Stimulated activated CD8-positive, alpha-beta memory T cell treated with anti-CD3 and anti-CD28 coated beads, Interleukin-15, amount 100 ng/mL, for 24 hours (primary cell): ENCODE measurements at places on chromosomes 2 and 18.

DNA sequence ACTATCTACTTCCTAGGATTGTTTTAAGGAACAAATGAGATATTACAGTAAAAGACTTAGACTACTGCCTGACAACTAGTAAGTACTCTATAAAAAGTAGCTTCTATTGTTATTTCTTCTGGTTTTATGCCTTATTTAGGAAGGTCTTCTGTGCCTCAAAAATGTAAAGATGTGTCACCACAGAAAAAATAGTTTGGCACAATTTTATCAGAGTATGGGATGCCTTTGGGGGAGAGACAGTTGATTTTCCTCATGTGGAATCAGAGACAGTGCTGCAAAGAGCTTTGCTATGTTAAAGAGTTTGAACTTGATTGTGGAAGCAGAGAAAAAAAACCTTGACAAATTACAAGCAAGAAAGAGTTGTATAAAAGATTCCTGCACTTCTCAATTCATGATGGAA lies 98.4 kb downstream of the EHBP1 start:
- no peak for DNase-seq

DNA sequence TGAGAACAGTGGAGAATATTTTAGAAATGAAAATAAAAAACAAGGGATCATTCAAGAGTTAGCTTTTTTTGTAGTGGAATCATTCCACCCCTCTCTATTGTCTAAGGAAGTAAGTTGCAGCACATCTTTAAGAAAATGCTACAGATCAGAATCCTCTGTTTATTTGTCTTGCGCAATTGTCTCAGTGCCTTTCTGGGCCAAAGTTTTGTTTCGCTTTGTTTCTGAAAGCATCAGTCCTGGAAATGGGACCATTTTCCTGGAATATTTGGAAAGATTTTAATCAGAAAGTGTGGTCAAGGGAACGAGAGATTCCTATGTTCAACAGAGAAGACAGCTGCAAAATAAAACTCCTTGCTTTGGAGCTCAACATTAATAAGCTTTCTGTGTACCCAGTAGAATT lies 74.0 kb downstream of the NRXN1 start:
- DNase-seq: no peak

DNA sequence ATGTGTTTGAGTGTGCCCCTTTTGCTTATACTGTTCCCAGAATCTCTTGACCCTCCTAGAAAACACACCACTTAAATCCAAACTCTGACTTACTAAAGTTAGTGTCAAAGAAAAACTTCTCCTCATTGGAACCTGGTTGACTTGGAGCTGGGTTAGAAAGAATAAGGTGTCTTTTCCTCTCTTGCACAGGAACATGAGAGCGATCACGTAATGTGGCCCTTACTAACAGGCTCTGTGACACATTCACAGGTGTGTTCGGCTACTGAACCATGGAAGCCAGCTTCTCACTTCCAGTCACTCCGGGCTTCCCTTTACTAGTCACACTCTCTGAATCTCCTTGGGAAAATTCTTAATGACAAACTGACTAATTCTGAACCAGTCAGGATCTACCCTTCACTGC lies 5.4 kb upstream of the POU3F3 start:
- no peak for DNase-seq

GRCh38 chr18:7237673-7238272 lies 6.9 kb downstream of the LRRC30 start:
- DNase-seq: no peak

GRCh38 chr2:174641168-174641567 lies 43.6 kb upstream of the WIPF1 start:
- DNase-seq: no peak

DNA sequence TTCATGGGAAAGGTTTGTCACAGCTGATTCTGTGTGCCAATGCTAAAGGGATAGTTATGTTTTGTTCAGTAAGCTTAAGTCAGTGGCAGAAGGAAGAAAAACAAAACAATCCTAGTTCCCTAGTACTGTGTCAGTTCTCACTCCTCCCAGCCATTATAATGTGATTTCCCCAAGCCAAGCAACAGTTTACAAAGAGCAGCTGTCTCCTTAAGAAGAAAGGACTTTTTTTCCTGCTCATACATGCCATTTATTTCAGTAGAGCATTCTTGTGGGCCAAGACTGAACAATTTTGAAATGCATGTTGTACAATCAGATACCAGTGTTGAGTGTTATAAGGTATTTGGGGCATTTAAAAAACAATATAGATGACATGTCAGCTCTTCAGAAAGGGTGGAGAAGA lies 52.1 kb downstream of the NEMP2 start:
- no peak for DNase-seq

DNA sequence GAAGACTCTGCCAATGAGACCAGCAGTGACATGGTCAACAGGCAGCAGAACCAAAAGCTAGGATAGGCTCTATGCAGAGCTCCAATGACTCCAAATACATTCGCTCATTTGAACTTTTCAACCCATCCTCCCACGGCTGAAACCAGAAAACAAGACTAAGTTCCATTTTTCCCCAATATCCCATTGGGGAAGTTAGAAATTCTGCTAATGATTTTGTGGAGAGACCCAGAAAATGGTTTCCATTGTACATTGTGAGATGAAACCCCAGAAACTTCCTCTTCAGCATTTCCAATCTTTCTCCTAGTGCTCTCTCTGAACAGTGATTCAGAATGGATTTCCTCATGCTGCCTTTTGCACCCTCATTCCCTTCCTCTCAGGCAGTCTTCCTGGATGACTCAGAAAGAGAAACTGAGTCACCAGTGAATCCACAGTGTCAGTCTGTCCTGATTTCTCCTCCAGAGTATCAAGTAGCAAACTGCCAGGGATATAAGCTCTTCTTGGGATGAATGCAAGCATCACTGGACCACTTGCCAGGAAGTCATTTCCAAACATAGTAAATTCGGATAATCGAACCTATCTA lies 467.7 kb upstream of the ID2 start:
- DNase-seq: no peak

DNA sequence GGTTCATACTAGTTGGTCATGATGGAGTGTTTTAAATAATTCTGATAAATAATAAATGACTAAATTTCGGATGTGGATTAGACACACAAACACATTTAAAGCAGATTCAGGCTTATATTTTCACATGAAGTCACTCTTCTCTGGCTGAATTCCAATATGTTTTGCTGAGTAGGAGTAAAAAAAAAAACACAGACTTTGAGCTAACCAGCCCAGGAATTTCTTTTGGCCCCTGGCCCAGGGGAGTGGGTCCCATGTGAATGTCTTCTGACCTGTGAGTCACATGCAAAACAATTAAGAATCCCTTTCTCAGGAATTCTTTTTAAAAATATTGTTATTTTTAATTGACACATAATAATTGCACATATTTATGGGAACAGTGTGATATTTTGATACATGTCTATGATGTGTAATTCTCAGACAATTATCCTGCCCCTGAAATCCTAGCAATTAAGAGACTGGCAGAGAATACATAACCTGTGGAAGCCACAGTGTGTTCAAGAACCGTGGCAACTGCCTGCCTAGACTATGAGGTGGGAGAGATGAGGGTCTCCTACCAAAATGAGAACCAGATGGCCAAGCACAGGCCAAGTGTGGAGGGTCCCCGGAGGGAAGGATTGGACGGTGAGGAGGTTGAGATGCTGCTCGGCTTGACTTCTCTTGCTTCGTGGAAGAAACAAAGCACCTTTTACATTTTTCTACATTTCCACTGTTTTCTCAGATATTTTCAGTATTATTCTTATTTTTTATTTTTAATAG lies 236.4 kb downstream of the PIEZO2 start:
- DNase-seq: no peak

GRCh38 chr2:134736167-134736880 lies 17.5 kb upstream of the TMEM163 start:
- no peak for DNase-seq
